ENCODE measurements at places on chromosomes 7 and 10.

- DNase-seq: no peak
Observed at GRCh38 chr10:62560201-62560819, 186.1 kb downstream of the ZNF365 start.

DNA sequence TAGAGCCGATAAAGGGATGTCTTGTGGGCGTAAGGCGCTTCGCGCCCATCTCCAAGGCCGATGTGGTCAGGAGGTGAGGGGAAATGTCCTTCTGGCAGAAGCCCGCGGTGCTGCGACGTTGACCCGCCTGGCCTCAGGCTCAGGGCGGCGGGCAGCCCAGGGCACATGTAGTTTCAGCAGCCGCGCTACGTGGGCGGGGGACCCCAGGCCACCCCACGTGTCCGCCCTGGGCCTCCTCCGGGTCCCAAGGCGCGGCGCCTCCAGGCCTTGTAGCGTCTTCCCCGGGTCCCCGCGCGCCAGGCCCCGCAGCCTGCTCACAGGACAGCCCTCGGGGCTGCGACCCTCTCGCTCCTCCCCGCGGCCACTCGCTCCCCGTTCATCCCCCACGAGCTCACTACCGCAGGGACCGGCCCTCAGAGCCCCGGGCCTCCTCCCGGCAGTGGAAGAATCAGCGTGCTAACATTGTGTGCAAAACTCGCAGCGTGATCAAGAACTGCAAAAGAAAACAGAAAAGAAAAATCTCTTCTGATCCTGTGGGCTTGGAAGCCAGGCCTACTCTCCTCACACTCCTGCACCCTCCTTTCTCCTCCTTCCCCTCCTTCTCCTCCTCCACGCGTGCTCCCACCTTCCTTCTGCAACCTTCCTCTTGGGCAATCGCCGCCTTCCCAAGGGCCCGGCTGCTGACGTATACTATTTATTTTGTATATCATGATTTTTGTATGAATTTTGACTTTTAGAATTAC, 4.4 kb upstream of the TBX20 start:
- DNase-seq: no peak

DNA sequence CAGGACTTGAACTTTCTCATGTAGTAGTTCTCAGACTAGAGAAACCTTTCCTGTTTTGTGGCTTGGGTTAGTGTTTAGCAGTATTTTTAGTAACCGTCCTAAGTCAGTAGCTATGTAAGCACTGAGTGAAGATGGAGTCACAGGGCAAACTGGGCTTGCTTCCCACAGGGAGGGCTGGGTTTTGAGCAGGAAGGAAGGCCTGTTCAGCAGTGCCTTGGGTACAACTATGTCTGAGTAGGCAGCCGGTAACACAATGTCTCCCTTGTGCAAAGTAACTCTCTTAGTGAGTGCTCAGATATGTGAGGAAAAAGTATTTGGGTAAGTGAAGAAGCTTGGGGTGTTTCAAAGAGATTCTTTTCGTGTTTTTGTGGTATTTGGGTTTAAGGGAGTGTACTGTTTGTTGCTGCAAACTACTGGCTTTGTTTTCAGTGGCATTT, 96.4 kb downstream of the CCSER2 start:
- peak; percentile 27 for DNase-seq

DNA sequence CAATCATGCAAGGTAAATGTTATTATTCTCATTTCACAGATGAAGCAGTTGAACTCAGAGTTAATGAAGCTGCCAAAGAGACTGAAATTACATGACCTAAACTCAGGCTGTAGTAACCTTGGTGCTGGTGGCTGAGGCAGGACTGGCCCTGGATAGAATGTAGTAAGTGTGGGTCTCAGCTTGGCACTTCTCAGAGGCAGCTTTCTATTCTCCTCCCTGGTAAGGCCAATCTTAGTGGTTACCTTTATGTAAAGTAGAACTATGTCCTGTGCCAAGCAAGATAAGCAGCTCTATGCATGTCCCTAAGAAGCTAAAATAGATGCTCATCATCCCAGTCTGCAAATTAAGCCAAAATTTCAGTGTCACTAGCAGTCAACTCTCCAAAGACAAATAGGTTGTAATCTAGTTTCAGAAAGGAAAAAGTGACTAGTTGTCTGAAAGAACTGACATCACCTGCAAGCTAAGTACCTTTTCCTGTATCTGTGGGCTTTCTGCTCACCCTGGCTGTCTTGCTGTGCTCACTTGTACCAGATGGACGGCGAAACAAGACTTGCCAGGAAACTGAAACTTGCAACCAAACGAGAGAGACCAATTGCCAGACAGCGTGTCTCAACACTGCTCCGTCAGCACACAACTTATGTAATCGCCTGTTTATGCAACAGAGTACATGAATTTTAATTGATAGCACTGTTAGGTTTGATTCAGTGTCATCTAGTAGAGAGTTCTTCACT, 43.7 kb downstream of the CH25H start:
- peak; percentile 76 for DNase-seq

DNA sequence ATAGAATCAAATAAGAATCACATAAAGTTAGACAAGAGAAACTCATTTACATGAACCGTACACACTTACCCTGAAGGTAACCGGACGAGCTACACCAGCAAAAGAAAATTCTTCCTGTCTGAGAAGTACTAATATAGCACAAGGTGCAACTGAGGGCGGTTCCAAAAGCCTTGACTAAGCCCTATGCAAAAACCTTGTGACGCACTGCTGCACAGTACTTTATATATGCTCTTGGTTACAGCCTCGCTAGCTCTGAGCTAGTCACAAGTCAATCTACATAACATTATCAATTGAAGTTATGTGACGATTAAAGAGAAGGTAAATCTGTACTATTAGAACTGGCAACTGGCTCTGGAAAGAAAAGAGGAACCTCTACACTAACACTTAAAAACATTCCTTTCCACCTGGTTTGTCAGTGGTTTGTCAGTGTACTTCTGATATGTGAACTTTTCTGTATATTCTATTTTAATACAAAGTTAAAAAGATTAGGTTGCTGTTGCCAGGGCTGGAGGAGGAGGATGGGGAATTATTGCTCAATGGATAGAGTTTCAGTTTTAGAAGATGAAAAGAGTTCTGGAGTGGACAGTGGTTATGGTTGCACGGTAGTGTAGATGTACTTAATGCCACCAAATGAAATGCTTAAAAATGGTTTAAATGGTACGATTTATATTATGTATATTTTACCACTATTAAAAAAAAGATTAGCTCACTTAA, 21.6 kb downstream of the NT5C3A start:
- DNase-seq: peak; percentile 74

DNA sequence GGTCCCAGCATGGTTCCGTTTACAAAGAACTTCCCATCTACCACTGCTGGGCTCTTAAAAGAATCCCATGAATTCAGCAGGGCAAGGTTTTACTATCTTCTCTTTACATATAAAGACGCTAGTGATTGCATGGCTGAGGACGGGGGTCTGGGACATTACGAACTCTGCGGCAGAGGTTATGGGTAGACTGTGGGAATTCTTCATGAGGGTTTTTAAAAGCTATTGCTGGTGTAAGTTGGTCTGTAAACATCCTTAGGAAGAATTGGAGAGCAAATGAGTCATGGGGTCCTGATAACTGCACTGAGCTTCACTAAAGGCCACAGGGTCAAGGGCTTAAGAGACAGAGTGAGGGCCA, 53.1 kb upstream of the TMEM72 start:
- no peak for DNase-seq

Measured in activated CD4-positive, alpha-beta memory T cell treated with anti-CD3 and anti-CD28 coated beads for 36 hours (primary cell).